ENCODE measurements at places on chromosomes 2 and 18. TPM values are rescaled to one million over a fixed set of nuclear protein-coding genes. Genes with fewer than 3 reads are reported as not detected.

SERPINB3 gene
- not detected for polyA plus RNA-seq

DNA sequence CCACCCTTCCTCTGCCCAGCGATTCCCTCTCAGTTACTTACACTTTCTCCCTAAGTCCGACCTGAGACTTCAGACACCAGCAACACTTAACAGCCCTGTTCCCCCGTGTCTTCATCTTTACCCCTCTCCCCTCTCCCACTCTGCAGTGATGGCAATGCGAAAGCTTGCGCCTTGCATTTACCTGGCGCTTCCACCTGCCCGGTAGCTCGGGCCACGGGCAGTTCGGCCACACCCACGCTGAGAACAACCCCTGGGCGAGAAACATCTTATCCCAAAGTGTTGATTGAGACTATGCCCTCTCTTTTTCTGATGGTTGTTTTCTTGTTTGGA lies 558 bp downstream of the DNAJC10 start:
- peak overlapping the region; percentile 97 for H3K27ac ChIP-seq
- no peaks in the 10 kb centered on the region for H3K27me3 ChIP-seq
- peaks cover 5% of the 10 kb centered on the region for H3K4me1 ChIP-seq
- peak; percentile 69 for DNase-seq

DNA sequence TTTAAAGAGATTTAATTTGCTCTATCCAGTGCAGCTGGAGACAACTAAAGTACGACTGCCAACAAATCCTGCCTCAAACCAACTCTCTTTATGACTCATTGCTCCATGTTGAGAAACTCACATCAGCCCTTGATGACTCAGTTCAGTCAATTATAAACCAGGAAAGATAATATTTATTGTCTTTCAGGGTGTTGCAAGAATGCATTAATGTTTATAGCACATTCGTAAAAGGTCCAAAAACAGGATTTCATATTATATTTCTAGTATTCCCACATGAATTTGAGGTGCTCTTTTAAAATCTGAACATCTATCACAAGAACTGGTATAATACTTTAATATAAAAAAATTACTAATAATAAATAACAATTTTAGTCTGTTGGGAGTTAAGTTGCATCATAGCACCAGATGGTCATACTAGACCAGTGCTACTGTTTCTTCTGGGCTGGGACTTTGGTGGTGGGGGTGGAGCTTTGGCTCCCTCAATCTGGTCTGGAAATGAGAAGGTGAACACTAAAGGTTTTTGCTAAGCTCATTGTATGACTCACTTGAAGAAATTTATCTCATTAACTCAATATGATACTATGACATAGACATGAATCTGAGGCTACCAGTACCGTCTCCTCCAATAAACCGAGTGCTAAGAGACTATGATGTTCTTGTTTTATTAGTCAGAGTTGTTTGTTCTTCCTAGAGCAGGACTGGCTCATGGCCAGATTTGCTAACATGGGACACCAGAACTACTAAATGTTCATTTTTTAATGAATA lies 26.6 kb upstream of the MAP3K20 start:
- no peaks in the 10 kb centered on the region for H3K27me3 ChIP-seq
- peak overlapping the region; percentile 89 for H3K27ac ChIP-seq
- no peaks in the 10 kb centered on the region for H3K36me3 ChIP-seq
- H3K4me1 ChIP-seq = peaks cover 41% of the 10 kb centered on the region
- DNase-seq = peak; percentile 88

GRCh38 chr2:155839436-155839835 lies 493.1 kb downstream of the NR4A2 start:
- DNase-seq = no peak
- H3K4me3 ChIP-seq = no peak overlapping the region
- H3K36me3 ChIP-seq = no peaks in the 10 kb centered on the region
- no peaks in the 10 kb centered on the region for H3K4me1 ChIP-seq
- H3K27me3 ChIP-seq = no peaks in the 10 kb centered on the region

DNA sequence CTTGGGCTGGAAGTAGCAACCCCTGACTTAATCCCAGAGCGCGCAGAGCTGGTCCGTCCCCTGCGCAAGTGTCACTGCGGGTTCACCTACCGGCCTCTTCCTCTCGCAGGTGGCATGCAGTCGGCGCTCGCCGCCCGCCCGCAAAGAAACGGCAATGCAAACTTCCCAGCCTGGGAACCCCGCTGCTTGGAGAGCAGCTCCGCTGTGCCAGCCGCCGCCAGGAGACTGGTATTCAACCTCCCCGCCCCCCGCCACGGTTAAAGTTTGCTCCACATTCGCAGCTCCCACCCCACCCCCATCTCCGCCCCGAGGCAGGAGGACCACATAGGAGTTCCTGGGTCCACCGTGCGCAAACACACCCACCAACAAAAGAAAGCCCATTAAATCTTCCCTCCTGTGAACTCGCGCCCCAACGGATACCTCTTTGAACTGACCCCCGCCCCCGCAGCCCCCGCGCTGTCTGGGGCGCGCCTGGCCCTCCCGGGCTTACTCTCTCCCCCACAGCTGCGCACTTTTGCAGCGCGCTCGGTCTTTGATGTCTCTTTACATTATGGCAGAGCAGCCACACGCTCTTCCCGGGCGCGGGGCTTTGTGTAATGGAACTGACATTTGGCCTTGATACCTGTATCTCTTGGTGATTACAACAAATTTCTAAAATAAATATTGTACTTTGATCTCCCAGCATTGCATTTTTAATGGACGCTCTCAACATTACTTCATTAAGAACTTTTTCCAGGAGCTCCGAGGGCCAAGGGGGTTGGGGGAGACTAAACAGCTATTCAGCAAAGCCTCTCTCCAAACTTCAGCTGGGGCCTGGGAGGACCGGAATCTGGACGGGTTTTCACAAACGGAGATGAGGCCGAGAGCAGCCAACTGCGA lies 3.1 kb upstream of the SP5 start:
- H3K4me3 ChIP-seq = peak overlapping the region; percentile 19
- H3K27ac ChIP-seq = no peak overlapping the region
- peaks cover 72% of the 10 kb centered on the region for H3K27me3 ChIP-seq
- DNase-seq = no peak

- peaks cover 19% of the 10 kb centered on the region for H3K4me1 ChIP-seq
- H3K36me3 ChIP-seq = peaks cover 17% of the 10 kb centered on the region
Observed at GRCh38 chr2:231038483-231039293, 1.4 kb downstream of the C2orf72 start.

Measured in large intestine (tissue), 12 donors.